ENCODE measurements at places on chromosomes 2 and 18.

DNA sequence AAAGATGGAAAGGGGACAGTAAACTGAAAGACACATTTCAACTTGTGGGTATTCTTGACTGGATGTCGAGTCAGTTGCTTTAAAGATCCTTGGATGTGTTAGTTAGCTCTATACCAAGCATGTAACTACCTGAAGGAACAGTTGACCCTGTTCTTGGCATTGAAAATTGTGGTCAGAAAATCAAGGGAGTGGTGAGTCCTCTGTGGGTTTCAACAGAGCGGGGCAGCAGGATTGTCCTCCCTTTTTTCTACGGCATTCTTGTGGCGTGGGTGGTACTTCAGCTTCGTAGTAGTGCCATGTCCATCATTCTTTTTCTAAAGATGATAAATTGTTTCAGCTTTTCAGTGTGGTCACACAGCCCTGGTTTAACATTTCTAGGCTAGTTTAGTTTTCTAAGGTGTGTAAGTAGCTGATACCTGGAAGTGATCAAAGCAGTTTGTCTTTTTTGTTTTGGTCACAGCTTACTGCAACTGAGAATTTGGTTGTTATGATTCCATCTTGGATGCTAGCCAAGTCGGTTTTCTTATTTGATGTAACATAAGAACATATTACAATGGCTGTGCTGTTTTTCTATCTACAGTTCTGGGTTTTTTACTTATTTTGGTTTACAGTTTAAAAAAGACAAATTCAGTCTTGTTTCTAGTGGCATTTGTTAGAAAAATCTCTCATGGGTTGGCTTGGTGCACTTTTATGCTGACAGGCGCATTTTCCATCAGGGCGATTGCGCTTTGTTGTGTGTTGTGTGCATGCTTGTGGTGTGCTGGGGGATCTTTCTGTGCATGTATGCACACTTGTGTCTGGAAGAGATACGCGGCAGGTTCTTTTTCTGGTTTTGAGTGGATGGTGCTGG lies 84.7 kb downstream of the ZNF407 start:
- DNase-seq = no peak

DNA sequence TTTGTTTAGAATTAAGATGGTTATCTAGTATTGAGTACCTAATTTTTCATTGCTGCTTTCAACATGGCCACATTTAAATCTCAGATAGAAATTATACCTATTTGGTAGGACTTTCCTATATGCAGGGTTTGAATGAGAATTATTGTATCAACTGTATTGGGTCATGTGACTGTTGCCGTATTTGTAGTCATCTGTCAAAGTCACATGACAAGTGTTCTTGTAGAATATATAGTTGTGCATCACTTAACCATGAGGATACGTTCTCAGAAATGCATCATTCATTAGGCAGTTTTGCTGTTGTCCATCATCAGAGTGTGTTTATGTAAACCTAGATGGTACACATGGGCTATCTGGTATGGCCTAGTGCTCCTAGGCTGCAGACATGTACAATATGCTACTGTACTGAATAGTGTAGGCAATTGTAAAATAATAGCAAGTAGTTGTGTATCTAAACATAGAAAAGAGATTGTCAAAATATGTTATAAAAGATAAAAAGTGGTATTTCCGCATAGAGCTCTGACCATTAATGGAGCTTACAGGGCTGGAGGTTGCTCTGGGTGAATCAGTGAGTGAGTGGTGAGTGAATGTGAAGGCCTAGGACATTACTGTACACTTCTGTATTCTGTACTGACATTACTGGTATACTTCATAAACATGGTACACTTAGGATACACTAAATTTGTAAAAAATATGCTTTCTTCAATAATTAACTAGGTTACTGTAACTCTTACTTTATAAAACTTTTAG lies 123.7 kb downstream of the MAP4K4 start:
- DNase-seq = no peak

- no peak for DNase-seq
These were observed 5.2 kb downstream of the PROC start for GRCh38 chr2:127423478-127423843.

DNA sequence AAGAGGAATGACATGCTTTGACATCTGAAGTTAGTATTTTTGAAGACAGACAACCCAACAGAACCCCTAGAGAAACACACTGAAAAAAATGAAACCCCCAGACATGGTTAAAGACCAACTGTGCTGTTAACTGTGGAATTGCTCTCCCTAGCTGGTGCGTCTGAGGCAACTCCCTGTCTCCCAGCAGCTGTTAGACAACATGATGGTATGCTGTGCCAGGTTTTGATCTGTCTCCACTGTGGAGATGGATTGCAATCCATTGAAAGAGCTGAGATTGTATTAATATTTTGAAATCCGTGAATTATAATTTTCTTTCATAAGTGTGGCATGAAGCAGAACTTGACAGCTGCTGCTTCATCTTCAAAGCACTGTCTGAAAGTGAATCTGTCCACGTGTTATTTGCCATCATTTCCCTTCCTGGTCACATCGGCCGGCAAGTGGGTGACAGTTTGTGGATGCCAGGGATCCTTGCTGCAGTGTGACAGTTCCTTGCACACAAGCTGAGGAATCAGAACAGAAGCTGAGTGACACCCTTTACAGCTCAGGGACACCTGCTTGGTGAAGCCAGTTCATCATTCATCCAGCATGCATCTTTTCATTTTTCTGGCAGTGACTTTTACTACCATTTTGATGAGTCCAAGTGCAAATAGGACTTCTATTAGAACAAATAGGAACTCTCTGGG lies 58.2 kb upstream of the ACSL3 start:
- DNase-seq = no peak

GRCh38 chr2:236825989-236826510 lies 256.4 kb downstream of the ACKR3 start:
- no peak for DNase-seq

- peak; percentile 39 for DNase-seq
These were observed 573 bp downstream of the PAIP2B start for GRCh38 chr2:71226096-71226964.

GRCh38 chr2:197247083-197247482 lies 63.5 kb downstream of the ANKRD44 start:
- no peak for DNase-seq

DNA sequence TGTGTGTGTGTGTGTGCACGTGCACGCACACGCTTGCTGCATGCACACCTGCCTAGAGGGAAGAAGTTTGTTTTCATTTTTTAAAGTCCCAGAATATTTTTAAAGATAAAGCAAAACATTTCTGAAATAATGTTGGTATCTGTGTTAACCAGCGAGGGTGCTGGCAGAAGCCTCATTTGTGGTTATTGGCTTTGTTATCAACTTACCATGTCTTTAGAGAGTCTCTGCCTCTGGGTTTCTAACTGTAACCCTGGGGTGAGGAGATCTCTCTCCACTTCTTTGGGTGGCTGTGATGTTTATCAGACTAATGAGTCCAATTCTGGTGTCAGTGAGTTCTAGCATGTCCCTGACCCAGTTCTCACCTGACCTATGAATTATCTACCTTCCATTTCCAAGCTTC lies 927.6 kb upstream of the FANCL start:
- DNase-seq = no peak

- no peak for DNase-seq
These were observed 263.7 kb upstream of the REV1 start for GRCh38 chr2:99753505-99753904.

- no peak for DNase-seq
These were observed 32.4 kb downstream of the TMEM177 start for GRCh38 chr2:119711352-119711751.

- DNase-seq = peak; percentile 29
These were observed 3.6 kb upstream of the ARL4C start for GRCh38 chr2:234500394-234501006.

DNA sequence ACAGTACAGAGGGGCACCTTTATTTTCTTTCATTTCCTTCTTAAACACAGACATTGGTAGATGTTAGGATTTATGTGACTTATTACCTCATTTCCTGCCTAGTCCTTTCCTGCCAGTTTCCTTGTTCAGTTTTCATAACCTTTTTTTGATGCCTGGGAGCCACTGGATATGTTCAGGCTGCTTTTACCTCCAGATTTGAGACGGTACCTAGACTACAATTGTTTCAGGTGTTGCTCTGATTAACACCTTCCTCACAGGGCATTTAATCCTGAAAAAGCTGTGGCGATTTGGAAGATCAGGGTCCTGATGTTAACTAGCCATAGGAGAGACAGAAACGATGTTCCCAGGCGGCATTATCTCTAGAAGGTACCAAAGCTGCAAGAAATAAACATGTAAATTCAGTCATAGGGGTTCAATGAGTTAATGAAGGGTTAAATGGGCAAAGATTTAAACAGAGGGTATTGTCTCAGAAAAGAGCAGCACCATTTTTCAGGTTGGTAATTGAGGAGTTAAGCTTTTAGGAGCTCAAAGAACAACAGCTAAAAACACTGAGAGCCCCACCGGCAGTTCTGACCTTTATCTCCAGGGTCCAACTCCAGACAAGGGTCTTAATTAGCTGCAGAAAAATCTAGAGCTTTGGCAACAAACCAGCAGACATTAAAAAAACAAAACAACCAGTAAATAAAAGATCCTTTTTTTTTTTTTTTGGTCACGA lies 93.3 kb downstream of the HRH4 start:
- no peak for DNase-seq

DNA sequence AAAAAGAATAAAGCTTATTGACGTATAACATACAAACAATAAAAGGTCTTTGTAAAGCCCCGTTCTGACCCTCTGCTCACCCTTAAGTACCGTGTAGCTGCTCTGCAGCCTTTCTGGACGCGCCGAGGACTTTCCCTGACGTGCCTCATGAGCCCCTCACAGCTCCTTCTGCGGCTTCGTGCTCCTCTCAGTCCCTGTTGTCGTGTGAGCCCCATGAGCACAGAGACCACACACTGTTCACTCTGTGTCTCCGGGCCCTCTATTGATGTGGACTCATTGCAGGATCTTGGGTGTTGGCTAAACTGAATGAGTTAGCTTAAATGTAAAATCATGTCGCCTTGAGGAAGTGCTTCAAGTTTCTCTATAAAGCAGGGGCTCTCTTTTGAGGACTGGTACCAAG lies 43.6 kb upstream of the INHBB start:
- DNase-seq = no peak

DNA sequence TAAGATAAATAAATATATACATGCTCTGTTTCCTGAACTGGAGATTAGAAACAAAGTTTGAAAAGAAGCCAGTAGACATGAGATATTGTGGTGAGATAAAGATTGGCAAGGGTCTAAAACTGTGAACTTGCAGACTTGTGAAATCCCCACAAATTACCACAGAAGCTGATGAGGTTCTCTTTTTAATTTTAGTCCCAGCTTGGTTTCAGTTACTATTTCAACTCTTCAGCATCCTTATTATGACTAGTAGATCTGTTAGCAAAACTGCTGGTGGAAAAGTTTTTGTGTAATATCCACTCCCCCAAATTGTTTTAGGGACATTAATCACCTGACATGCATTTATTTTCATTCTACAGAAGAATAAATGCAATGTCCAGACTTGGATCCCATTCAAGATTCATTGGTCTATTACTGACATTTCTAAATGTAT lies 20.8 kb downstream of the RASGRP3 start:
- no peak for DNase-seq

GRCh38 chr2:24597181-24597870 lies 106.3 kb downstream of the NCOA1 start:
- DNase-seq = no peak

DNA sequence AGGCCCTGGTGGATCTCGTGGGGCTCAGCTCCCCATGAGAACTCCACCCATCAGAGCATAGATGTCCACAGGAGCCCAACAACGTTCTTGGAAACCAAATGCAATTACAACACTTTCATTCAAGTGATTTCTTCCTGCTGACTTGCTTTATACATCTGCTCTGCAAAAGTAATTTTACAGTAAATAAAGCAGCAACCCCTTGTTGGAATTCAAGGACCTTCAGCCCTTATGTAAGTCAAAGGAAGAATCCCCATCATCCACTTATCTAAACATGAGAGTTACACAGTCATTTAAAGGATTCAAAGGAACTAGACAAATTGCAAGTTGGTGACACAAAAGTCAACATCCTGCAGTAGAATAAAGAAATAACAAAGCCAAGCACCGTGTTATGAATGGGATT lies 17.1 kb upstream of the ANTXR1 start:
- DNase-seq = no peak

- no peak for DNase-seq
These were observed 154.9 kb downstream of the MGAT5 start for GRCh38 chr2:134408791-134409190.

DNA sequence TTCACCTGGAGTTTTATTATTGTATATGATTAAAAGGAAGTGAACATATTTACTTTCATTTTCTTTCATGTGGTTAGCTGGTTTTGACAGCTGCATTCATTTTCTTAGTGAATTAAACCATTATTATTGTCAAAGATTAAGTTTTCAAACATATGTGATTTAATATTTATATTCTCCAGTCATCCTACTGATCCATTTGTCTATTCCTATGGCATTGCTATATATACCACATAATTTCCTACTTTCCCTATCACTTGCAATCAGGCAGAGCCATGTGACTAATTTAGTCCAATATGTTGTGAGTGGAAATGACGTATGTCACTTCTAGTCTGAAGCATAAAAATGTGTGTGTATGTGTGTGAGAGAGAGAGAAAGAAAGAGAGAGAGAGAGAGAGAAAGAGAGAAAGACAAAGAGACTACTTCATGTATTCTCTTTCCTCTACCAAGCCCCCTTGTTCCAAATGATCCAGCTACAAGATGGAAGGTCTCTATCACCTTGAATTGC lies 12.0 kb upstream of the TACR1 start:
- DNase-seq = no peak

DNA sequence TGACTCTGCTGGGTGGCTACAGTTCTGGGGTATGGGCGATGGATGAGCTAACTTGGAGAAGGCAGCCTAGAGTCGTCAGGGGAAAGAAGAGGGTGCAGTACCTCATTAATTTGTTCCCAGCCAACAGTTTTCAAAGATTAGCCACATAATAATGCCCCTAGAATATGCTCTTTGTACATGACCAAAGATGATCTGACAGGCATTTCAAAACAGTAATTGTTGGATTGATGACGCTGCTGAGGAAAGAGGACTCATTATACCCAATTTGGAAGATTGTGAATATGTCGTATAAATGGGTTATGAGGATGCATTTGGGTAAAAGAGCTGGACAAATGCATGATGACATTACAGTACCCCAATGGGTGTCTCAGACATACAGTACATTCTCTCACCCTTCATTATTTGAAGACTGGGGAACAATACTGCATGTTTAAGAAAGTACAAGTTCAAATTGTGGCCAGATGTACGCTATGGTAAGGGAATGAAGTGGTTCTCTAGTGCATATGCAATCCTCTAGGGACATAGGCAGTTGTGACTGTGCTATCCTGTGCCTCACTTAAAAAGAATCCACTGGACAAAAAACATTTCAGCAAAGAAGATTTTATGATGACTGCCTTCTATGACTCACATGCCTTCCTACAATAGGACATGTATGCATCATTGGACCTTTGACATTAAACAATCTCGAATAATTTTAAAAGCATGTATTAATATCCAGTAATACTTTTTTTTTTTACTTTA lies 233.2 kb downstream of the CNTNAP5 start:
- DNase-seq = no peak

DNA sequence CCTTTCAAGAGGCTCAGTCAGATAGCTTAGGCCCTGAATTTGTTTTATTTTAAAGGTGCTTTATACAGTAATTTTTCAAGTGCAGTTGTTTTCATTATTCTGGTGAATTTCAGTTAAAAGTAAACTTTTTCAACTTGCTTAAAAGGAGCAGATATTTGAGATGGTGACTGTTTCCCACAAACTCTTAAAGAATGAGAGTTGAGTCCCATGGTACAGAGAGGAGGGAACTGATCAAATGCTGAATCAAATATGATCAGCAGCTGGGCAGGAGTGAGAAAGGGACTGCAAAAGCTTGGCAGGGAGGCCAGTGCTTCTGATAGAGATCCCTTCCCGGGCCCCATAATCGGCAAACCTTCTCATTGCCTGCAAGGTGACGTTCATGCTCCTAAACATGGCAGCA lies 91.2 kb downstream of the KCNS3 start:
- no peak for DNase-seq

- no peak for DNase-seq
These were observed 12.5 kb upstream of the GYPC start for GRCh38 chr2:126643431-126643830.

All from NCI-H748 treated with DMSO at 0.1 percent for 48 hours (cell line).